ENCODE measurements at places on chromosomes 5 and 9.

GRCh38 chr5:54545796-54546195 lies 28.2 kb downstream of the SNX18 start:
- no peak for DNase-seq

DNA sequence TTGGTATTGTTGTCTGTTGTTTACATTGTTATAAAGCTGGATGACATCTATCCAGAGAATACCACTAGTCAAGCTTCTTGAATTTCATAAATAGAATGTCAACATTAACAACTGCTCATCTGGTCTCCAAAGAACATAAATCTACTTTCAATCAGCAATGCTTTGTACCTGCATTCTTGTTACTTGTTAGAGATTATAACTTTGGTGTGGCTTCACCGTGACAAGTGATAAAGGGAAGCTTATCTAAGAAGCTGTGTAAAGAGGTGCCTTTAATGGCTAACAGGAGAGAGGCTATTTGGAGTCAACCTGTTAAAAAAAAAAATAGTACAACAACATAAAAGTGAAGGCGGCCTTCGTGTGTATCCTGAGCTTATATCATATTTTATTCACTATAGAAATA lies 41.8 kb downstream of the MUSK start:
- peak; percentile 23 for DNase-seq

DNA sequence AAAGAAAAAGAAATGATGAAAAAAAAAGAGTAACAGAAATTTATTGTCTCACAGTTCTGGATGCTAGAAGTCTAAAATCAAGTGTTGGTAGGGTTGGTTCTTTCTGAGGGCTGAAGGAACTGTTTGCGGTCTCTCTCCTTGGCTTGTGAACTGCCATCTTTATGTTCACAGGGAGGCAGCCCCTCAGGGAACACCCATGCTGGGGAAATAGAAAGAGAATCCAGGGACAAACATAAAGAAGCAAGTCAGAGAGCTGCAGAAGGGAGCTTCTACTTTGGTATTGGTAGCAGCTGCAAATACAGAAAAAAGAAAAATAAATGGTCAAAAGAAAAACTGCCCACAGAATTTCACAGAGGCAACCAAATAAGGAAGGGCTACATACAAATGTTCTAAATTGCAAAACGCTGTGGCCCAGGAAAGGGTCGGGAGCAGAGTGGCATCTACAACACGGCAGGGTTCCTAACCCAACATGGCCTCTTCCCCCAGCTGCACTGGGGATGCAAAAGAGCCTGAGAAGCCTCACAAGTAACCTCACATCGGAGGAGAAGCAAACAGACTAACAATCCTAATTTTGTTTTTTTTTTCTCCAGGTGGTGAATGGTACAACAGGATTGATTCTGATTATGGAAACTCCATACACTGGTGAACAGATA lies 37.4 kb downstream of the ELOVL7 start:
- DNase-seq, result no peak

- DNase-seq, result peak; percentile 64
Measured at GRCh38 chr9:127033789-127034188, 88.6 kb downstream of the ANGPTL2 start.

DNA sequence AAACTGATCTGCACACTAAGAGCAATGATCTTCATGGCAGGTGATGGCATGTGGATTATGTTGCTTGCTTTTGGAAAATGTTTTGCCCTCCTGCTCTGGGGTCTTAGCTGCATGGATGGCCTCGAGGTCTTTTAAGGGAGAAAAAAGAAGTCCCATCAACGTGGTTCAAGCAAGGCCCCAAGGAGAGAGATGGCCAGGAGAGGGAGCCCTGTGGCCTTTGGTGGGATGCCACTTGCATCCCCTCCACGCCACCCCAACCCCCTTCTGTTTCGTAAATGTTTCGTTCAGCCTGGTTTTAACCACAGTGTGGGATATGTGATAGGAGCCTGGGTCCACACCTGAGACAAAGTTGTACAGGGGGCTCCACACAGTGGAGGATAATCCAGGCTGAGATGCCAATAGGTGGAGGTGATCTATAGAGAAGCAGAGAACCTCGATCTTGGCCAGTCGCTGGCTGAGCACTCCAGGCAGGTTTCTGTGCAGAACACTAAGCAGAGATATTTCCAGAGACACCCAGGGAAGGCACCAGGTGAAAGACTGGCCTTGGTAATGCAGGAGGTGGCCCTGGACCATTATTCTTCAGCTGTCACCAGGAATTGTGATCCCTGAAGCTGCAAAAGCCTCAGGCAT lies 25.8 kb upstream of the FRRS1L start:
- peak; percentile 46 for DNase-seq

GRCh38 chr5:54073131-54073530 lies 237.2 kb downstream of the ARL15 start:
- DNase-seq, result no peak

GRCh38 chr5:147188200-147189108 lies 46.4 kb upstream of the STK32A start:
- peak; percentile 81 for DNase-seq

- DNase-seq, result no peak
Measured at GRCh38 chr5:108878756-108879155, 131.1 kb downstream of the FER start.

DNA sequence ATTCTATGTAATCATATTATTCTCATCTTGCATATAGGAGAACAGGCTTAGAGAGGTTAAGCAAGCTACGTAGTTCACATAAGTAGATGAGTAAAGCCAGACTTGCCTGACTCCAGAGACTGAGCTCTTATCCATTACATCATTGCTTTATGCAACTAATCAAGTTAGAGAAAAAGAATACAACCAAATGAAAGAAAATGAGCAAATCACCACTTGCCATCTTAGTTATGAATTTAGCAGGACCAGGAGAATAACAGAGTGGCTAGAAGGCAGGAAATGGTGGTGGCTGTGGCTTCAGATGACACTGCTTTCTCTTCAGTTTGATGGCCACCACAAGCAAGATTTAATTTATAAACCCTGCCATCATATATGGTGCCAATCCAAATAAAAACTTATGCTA lies 26.6 kb downstream of the POC5 start:
- no peak for DNase-seq

GRCh38 chr5:59126016-59126707 lies 543.3 kb downstream of the RAB3C start:
- no peak for DNase-seq

- no peak for DNase-seq
Measured at GRCh38 chr5:53191548-53192165, 82.1 kb upstream of the MOCS2 start.

DNA sequence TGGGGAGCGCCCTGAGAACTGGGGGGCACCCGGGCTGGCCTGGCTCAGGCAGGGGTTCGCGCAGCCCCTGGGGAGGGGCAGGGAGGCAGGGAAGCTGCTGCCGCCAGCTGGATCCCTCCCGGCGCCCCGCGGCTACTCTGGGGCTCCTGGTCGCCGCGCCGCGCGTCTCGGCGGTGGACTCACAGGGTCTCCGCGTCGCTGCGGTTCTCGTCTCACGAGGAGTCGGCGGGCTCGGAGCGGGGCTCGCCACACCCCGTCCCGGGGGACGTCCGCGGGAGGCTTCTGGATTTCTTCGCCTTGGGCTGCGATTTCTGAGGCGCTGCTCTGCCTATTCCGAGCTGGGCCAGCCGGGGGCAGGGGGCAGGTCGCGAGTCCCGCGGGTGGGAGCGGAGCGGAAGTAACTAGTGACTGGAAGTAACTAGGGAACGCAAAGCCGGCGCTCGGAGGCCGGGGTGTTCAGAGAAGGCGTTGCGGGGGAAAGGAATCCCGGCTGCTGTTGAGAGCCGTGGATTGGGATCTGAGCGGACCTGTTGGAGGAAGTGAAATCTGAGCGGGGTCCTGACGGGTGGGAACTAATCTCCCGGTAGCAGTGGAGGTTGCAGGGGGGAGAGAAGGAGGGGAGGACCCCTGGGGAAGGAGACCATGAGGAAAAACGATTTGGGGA lies 511 bp downstream of the CYSTM1 start:
- peak; percentile 75 for DNase-seq

GRCh38 chr5:122311497-122311960 lies 508 bp upstream of the SNCAIP start:
- DNase-seq, result no peak

GRCh38 chr5:141694479-141694878 lies 12.4 kb upstream of the ARAP3 start:
- DNase-seq, result no peak

DNA sequence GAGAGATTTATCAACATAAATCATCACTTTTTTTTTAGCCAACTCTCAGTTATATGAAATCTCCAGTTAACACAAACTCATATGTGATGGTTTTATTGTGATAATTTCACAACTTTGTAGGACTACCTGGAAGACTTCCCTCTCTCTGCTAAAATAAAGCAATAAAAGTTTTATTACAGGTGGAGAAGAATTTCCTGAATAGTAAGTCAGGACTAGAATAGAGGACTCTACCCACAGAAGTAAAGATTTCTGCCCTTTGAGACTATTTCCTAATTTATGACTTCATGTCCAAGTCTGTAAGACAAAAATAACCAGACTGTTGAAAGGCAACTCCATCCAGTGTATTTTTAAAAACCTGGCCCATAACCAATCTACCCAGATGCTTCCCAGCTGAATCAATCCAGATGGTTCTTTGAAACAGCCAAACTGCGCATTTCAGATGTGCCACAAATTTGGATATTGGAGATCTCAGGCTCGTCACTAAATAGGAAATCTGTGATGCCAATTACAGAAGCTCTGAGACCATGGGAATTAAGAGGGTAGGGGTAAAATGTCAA lies 234.0 kb upstream of the NMUR2 start:
- DNase-seq, result no peak

DNA sequence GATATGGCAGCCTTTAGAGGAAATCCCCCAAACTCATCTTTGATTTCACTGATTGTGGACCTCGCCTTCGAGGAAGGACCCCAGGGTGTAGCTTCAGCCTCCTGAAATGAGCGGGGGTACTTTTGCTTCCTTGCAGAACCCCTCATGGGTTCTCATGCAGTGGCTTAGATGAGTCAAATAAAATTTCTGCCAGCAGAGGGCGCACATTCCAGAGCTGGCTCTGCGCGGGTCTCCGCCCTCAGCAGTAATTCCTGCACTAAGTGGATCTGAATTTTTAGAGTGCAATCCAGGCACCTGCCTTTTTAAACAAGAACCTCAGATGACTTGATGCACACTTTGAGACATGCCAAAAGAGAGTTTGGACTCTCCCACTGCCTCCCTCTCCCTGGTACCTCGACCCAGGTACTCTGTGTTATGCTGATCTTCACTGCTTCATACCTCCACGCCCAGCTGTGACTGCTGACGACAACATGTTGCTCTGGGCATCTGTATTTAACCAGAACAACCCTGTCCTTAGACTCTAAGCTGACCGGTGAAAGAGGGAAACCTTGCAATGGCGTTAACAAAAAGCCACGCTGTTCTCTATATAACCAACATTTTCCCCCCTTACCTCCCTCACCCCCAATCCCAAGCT lies 7.3 kb downstream of the EGFLAM start:
- peak; percentile 72 for DNase-seq

GRCh38 chr5:124342027-124342471 lies 404.4 kb downstream of the ZNF608 start:
- peak; percentile 12 for DNase-seq

DNA sequence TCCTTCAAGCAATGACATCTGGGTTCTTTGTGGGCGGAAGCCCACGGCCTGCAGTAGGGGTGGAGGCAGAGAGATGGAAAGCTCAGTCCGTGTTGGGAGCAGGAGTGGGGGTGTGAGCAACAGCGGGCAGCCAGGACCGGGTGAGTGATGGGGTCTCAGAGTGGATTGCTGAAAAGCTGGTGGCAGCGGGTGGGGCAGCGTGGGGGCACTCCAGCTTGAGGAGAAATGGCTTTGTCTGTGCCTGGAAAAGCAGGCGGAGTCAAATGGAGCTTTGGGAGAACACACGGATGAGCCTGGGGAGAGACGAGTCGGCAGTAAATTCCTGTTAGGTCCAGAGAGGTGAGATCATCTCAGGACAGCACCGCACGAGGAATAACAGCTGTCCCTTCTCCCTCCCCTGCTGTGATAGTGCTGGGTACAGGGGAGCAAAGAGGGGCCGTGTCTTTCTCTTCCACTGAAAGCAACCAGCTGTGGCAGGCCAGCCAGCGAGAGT lies 42.1 kb downstream of the CACNA1B start:
- DNase-seq, result no peak

All from cardiac muscle cell (in vitro differentiated cells and primary cell).